ENCODE measurements at places on chromosomes 12 and 14. TPM values are rescaled to one million over a fixed set of nuclear protein-coding genes. Genes with fewer than 3 reads are reported as not detected.

DNA sequence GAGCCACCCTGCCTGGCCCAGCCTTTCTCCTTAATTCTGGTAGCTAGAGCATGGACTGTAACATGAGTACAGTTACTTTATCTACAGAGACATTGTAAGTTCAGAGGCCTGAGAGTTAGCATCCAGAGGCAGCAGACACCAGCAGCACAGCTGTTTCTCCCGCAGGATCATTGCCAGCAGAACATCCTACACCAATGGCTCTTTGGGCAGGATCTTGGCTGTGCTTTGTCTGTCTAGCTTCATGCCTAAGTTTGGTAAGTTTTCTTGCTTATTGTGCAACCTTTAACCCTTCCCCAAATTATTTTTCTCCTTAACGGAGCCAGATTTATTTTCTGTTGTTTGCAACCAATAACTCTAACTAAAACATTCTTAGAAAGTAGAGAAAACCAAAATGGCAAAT, 21.6 kb downstream of the C12orf71 start:
- no peaks in the 10 kb centered on the region for H3K27me3 ChIP-seq
- H3K36me3 ChIP-seq, result no peaks in the 10 kb centered on the region
- no peaks in the 10 kb centered on the region for H3K4me1 ChIP-seq
- DNase-seq, result no peak

SMARCD1 gene
- 124 TPM for total RNA-seq

ACOT6 gene
- not detected for total RNA-seq

DNA sequence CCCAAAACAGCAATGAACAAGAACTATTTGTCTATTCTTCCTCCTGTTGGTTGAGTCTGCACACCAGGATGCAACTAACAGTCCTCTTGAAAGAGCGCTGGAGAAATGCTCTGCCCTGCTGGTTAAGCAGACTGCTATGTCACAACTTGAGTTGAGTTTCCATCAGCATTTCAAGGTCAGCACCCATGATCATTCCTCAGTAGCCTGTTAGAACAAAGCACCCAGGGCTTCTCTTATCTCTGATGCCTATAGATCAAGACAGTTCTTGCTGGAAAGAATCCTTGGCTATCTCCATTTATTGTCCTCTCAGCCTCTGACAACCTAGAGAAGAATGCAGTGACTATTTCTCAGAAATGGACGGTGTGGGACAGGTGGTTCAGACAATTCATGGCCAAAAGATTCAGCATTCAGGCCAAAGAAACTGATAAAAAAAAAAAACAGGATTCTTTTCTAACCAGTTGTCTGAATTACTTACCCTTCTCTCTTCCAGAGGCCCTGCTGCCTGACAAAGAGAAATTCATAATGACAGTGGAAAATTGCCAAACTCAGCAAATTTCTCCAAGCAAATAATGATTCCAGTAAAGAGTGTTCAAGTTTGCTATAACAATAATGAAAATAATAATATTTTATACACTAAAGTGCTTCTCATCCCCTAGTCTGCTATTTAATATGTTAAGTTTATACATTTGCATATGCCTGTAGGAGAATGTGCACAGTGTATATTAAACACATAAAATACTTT, 306.7 kb downstream of the EMP1 start:
- DNase-seq, result no peak
- H3K36me3 ChIP-seq, result no peaks in the 10 kb centered on the region
- H3K4me3 ChIP-seq, result no peak overlapping the region

DNA sequence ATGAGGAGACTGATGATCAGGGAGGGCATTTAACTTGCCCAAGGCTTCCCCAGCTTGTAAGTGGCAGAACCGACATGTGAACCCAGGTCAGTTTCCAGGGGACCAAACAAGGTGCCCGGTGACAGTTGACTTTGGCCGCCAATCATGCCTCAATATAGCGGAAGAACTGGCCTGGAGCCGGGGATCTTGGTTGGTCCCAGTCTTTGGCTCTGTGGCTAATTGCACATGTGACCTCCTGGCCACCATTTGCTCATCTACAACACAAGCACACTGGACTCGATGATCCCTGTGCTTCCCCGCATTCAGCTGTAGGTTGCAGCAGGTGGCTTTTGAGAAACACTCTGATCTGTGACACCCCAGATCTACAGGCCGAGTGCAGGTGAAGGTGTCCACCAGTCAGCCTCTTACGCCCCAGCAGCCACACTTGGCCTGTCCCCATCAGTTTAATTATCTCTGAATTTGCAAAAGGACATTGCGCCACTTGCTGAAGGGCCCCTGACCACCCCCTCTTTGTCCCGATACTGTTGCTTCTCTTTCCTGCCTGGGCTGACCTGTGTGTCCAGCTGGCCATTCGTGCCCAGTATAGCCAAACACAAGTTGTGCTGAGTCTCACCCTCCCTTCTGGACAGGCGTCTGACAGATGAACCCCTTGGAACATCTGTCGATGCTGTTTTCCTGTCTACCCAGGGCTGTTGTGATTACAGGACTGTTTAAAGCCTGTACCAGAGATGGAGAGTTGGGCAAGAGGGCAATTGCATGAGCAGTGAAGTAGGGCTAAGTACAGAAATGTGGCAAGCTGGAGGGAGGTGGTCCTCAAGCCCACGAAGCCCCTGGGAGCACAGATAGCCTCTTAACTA, 14.1 kb downstream of the ACACB start:
- H3K4me3 ChIP-seq, result no peak overlapping the region
- no peaks in the 10 kb centered on the region for H3K36me3 ChIP-seq
- no peak overlapping the region for H3K27ac ChIP-seq
- H3K4me1 ChIP-seq, result peaks cover 12% of the 10 kb centered on the region
- no peak for DNase-seq

DNA sequence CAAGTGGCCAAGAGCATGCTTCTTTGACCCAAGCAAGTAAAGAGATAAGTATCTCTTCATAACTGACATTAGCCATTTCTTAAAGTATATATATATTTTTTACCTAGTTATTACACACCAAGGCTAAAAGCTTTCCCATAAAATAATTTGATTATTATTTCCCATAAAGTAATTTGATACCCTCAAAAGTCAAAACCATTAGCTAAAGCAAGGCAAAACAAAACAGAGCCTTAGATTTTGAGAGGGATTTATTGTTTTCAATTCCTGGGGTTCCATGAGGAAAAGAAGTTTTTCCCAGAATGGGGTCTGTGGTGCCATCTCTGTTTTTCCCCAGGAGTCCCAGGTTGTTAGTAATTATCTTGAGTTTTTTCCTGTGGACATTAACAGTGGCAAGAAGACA, 125.5 kb upstream of the NUDT4 start:
- H3K27me3 ChIP-seq, result no peaks in the 10 kb centered on the region
- H3K4me3 ChIP-seq, result no peak overlapping the region
- no peak overlapping the region for H3K27ac ChIP-seq
- H3K4me1 ChIP-seq, result no peaks in the 10 kb centered on the region

DNA sequence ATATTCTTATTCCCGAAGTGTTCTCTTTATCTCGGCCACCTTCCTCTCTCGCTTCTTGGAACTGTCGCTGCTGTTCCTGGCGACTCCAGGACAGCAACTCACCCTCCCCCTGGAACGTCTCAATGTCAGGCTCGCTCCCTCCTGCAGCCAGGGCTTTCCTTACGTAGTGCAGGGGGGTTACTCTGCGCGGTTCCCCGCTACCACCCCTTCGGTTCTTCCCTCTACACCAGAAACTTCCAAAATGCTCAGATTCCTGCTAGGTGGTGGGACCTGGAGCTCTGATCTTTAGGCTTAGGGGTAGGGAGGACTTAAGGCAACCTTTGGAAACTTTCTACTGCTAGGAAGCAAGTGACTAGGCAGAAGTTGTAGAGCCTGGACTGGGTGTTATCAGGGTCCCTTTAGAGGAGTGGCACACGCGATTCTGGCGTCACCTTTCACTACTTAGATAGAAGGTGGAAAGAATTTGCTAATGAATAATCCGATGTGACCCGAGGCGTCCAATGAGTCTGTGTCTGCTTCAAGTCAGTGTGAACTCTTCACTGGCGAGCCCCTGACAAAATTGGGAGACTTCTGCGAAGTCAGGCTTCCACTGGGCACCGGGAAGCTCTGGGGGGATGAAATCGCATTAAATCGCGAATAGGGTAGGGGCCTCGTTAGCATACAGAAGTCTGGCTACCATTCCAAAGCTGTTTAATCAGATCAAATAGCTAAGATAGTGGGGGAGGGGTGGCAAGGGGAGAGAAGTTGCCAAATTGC, 900 bp upstream of the DPF3 start:
- H3K4me1 ChIP-seq, result peaks cover 23% of the 10 kb centered on the region
- H3K27ac ChIP-seq, result no peak overlapping the region
- H3K36me3 ChIP-seq, result no peaks in the 10 kb centered on the region
- DNase-seq, result no peak

GRCh38 chr12:34219046-34219770, 196.9 kb downstream of the ALG10 start:
- H3K27ac ChIP-seq, result no peak overlapping the region
- no peak for DNase-seq
- no peak overlapping the region for H3K4me3 ChIP-seq

NOXRED1 gene
- total RNA-seq, result 0.97 TPM

OTOGL gene
- total RNA-seq, result not detected

FBXO21 gene
- total RNA-seq, result 32.7 TPM

- 0 out of 2 replicates have a peak, but pooled peaks cover under 1% of the 10 kb centered on the region for H3K27me3 ChIP-seq
- no peak for DNase-seq
- H3K36me3 ChIP-seq, result no peaks in the 10 kb centered on the region
- no peak overlapping the region for H3K27ac ChIP-seq
- no peak overlapping the region for H3K4me3 ChIP-seq
Measured at GRCh38 chr14:105049753-105050550, 15.3 kb downstream of the GPR132 start.

GRIP1 gene
- total RNA-seq, result 0.07 TPM

GRCh38 chr14:81436296-81437138, 36.4 kb upstream of the STON2 start:
- no peaks in the 10 kb centered on the region for H3K36me3 ChIP-seq
- H3K4me3 ChIP-seq, result no peak overlapping the region
- H3K27me3 ChIP-seq, result no peaks in the 10 kb centered on the region
- H3K4me1 ChIP-seq, result peaks cover 3% of the 10 kb centered on the region

DNA sequence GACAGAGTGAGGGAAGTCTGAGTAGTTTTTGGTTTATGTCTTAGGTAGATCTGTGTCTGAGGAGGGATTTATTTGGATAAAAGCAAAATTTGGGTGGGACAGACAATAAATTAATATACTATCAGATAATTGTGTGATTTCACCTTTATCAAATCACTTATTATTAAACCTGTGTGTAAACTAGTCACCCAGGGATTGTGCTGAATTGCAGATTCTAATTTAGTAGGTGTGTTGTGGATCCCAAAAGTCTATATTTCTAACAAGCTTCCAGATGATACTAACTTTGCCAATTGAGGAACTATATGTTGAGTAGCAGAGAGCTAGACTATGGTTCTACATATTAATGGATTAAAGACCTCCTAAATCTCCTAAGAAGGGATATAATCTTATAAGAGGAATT, 978.5 kb upstream of the FBXO33 start:
- no peak overlapping the region for H3K4me3 ChIP-seq
- no peaks in the 10 kb centered on the region for H3K4me1 ChIP-seq

KRT2 gene
- not detected for total RNA-seq

- H3K27me3 ChIP-seq, result no peaks in the 10 kb centered on the region
- no peak for DNase-seq
- H3K4me1 ChIP-seq, result no peaks in the 10 kb centered on the region
- H3K36me3 ChIP-seq, result no peaks in the 10 kb centered on the region
- H3K4me3 ChIP-seq, result no peak overlapping the region
Measured at GRCh38 chr12:12527820-12528296, 34.8 kb downstream of the DUSP16 start.

GPX2 gene
- not detected for total RNA-seq

- DNase-seq, result no peak
- H3K4me3 ChIP-seq, result no peak overlapping the region
- H3K36me3 ChIP-seq, result no peaks in the 10 kb centered on the region
- no peaks in the 10 kb centered on the region for H3K27me3 ChIP-seq
- no peak overlapping the region for H3K27ac ChIP-seq
Measured at GRCh38 chr12:79973801-79974200, 38.9 kb upstream of the PPP1R12A start.

LRFN5 gene
- not detected for total RNA-seq

RD3L gene
- not detected for total RNA-seq

SPIC gene
- total RNA-seq, result not detected

DNA sequence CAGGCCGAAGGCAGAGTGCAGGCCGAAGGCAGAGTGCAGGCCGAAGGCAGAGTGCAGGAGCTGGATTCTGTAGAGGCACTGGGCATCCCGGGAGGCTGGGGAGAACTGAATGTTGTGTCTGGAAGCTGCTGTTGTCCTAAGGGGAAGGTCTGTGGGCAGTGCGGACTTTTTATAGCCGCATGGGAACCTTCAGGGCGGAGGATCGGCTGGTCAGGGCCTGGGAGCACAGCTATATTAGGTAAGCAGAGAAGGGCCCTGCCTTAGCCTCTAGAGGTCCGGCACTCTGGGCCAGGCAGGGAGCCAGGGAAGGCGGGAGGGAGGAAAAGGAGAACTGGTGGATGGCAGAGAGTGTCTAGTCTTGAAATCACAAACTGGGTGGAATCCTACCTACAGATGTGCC, 14.2 kb downstream of the CABP1 start:
- no peak for DNase-seq
- H3K4me3 ChIP-seq, result no peak overlapping the region
- H3K4me1 ChIP-seq, result no peaks in the 10 kb centered on the region
- H3K36me3 ChIP-seq, result no peaks in the 10 kb centered on the region
- no peak overlapping the region for H3K27ac ChIP-seq

DNA sequence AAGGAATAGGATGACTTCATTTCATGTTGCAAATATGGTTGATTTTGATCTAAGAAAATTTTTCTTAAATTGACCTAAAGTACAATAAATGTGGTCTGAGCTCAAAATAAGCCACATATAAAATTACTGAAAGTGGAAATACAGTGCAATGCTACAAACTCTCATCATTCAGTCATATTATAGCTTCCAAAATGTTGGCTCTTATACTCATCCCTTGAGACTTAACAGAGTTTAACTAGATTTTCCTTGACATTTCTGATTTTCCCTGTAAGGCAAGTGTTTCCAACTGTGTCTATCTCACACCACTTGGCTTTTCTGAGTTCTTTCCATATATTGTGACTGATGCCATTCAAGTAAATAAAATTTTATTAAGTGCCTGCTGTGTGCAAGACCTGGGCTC, 123.7 kb upstream of the NTF3 start:
- no peak overlapping the region for H3K4me3 ChIP-seq
- H3K4me1 ChIP-seq, result no peaks in the 10 kb centered on the region
- no peaks in the 10 kb centered on the region for H3K36me3 ChIP-seq
- no peak overlapping the region for H3K27ac ChIP-seq
- no peak for DNase-seq

- no peaks in the 10 kb centered on the region for H3K27me3 ChIP-seq
- no peak for DNase-seq
- no peaks in the 10 kb centered on the region for H3K4me1 ChIP-seq
- no peak overlapping the region for H3K4me3 ChIP-seq
Measured at GRCh38 chr12:60159761-60160160, 563.9 kb downstream of the SLC16A7 start.

DNA sequence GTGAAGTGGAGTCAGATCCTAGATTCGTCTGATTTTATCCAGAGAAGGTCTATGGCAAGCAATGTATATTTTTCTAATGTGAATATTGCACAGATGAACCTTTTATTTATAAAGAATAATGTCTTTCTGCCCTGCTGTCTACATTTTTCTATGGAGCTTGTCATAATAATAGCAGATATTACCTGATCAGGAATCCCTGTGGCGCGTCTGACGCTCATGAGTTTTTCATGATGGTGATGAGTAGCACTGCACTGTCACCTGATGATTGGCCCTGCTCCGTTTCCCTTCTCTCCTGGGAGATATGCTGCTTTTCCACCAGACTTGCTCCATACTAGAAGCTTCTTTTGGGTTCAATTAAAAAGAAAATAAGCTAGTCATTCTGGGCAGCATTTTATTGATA, 20.5 kb downstream of the CINP start:
- no peak overlapping the region for H3K27ac ChIP-seq
- peaks cover 24% of the 10 kb centered on the region for H3K36me3 ChIP-seq
- H3K4me1 ChIP-seq, result no peaks in the 10 kb centered on the region

Measured in Karpas-422 (cell line).